ENCODE measurements at places on chromosomes 11 and 22.

DNA sequence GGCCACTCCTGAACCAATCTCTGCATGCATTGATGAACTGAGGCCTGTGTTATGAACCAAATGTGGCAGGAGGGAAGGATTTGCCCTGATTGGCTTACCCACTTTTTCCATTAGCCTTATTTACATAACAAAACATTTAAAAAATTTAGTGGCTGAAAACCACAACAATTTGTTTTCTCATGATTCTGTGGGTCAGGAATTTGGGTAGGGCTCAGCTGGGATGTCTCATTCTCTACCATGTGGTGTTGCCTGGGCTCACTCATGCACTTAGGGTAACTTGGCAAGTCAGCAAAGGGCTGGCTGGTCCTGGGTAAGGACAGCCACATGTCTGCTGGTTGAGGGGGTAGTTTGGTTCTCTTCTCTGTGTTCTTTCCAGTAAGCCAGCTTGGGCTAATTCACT, 35.1 kb upstream of the CYP2R1 start:
- no peak for DNase-seq

DNA sequence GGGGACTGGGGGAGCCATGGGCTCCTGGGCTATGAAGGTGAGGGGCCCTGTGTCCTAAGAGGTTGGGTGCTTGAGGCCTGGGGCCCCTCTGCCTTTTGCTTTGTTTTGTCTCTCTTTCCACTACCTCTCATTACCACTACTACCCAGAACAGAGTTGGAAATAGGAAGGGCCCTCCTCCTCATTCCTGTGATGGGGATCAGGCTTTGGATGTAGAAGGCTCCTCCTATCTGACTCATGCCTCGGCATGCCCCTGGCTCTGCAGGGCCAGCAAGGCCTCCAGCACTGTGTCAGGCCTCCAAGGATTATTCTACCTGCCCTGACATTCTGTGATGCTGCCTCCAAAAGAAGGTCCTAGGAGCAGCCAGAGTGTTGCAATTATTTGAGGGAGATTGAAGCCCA, 766 bp downstream of the IZUMO1R start:
- peak; percentile 28 for DNase-seq

DNA sequence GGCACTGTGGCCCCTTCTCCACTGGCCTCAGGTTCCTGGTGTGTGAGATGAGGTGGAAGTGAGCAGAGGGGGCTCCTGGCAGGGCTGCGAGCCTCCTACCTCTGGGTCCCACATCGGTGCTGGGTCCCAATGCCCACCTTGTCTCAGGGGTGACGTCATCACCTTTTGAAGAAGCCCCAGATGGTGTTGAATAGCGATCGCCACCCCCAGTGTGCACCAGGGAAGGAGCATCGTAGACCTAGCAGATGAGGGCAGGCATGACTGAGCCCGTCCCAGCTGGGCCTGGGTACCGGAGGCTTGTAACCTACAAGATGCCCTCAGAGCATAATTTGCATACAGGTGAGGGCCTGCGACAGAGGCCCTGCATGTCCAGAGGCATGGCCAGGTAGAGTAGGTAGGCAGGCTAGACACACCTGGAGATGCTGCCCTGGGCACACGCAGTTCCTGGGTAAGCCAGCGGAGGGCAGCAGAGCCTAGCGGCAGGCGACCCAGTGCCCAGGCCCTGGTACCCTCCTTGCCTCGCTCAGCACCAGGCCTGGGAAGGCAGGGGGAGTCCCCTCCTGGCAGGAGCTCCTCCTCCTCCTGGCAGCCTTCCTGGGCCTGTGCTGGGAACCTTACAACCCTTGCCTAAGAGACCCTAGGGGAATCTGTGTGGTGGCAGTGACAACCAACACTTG, 52.5 kb downstream of the TPCN2 start:
- DNase-seq: peak; percentile 55

DNA sequence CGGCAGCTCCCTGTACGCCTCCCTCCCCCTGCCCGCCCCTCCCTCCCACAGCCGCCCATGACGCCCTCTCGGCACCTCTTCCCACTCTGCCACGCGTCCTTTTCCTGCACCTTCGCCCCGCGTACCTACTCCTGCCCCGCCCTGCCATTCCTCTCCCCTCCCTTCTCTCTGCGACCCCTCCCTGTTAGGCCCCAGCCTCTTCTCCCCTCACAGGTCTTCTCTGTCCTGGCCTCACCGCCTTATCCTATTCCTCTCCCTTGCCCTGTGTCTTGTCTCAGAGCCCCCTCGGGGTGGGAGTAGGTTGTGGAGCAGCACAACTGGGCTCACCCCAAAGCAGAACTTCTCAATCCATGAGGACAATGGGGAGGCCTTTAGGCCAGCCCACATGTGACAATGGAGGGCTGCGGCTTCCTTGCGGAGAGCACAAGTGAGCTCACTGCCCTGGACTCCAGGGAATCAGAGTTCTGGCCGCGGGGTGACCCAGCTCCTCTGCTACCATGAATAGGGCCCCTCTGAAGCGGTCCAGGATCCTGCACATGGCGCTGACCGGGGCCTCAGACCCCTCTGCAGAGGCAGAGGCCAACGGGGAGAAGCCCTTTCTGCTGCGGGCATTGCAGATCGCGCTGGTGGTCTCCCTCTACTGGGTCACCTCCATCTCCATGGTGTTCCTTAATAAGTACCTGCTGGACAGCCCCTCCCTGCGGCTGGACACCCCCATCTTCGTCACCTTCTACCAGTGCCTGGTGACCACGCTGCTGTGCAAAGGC, 539 bp downstream of the SLC35C1 start:
- DNase-seq: peak; percentile 54
